ENCODE measurements at places on chromosomes 13 and 19.

DNA sequence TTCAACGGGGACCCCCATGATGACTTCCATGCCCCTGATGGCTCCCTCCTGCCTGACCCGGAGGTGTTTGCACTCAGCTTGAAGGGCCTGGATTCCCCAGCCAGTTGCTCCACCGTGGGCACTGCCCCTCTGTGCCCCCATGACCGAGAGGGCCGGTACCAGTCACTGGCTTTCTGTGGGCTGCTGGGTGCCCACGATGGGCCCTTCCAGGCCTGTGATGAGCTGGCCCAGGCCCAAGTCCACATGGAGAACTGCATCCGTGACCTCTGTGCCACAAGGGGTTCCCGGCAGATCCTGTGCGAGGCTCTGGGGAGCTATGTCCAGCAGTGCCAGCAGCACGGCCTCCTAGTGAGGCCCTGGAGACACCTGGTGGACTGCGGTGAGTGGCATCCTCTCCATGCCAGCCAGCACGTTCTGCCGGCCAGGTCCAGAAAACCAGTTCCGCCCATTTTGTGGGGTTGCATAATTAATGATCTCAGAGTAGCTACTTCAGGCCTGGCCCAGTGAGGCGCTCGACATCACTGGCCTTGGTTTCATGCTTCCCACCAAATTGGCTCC lies 34.9 kb upstream of the FXYD3 start:
- no peak for DNase-seq

- DNase-seq, result no peak
Observed at GRCh38 chr13:60931858-60932546, 483.6 kb downstream of the PCDH20 start.

- no peak for DNase-seq
Observed at GRCh38 chr19:45023048-45023447, 15.8 kb upstream of the CLASRP start.

GRCh38 chr19:10408511-10409283 lies 5.4 kb upstream of the CDC37 start:
- DNase-seq, result no peak

GRCh38 chr13:109036078-109036780 lies 406.8 kb downstream of the MYO16 start:
- DNase-seq, result peak; percentile 20

DNA sequence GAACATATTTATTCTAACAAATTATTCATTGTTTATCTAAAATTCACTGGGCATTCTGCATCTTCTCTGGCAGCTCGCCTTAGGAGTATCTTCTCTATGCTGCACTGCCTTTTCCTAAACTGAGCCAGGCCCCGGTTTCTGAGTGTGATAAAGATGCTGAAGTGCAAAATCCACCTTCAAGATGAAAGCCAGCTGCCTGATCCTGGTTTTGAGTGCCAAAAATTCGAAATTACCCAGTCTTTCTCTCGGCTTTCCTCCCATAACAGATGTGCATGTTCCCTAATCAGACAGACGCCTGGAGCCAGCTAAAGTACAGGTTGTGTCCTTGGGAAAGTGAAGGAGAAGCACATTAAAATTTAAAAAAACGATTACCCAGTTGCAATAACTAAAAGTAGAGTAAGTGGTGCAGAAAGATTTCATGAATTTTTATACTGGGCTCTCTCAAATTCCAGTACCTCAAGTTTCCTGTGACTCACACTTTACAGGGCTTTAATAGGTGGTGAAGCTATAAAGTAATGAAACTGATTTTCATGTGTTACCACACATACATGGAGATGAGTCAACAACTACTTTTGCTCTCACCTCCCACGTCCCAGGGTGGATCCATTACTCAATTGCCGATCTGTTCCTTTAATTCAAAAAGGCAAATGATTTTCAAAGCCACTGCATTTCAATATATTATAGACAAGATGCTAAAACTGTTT lies 65.0 kb upstream of the GTF2F2 start:
- peak; percentile 95 for DNase-seq

DNA sequence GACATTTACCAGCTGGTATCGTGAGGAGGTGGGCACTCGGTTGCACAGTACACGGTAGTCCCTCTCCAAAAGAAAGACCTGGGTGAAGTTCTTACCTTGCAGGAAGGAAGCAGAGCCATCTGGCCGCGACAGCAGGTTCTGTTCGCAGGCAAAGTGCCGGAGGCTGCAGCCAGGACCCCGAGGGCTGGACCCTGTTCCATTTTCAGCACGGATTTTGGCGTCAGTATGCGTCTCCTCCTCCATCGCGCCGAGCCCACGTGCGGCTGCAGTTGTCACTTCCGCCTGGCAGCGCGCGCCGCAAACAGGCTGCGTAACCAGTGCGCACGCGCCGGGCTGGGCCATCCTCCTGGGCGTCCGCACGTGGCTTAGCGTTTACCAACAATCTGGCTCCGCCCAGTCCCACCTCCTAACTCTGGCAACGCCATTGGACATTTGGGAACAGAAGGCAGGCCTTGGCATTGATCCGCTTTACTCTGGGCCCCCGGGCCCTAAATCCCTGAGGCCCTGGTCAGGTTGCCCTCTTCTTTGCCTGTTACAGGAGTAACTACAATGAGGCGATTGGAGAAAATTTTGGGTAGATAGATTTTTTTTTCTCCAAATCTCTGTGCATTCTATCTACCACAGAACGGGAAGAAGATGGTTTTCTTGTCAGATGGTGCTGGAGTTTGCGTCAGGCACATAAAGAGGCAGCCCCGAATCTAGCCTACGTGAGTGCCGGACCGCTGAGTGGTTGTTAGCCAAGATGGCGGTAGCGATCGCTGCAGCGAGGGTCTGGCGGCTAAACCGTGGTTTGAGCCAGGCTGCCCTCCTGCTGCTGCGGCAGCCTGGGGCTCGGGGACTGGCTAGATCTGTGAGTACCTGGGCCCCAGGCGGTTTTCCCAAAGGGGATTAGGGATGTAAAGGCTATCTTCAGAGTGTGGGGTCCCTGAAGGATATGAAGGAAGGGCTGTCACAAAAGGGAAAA lies at the start of the genes BCKDHA and EXOSC5:
Gene BCKDHA, plus strand, starts transcription at position 733 of the 964 bp plus-strand sequence. Its CDS starts 10 bp downstream, at position 743.
Gene EXOSC5, minus strand, starts transcription at position 274 of the 964 bp plus-strand sequence. Its CDS starts 31 bp downstream, at position 243.
- DNase-seq, result peak; percentile 100

DNA sequence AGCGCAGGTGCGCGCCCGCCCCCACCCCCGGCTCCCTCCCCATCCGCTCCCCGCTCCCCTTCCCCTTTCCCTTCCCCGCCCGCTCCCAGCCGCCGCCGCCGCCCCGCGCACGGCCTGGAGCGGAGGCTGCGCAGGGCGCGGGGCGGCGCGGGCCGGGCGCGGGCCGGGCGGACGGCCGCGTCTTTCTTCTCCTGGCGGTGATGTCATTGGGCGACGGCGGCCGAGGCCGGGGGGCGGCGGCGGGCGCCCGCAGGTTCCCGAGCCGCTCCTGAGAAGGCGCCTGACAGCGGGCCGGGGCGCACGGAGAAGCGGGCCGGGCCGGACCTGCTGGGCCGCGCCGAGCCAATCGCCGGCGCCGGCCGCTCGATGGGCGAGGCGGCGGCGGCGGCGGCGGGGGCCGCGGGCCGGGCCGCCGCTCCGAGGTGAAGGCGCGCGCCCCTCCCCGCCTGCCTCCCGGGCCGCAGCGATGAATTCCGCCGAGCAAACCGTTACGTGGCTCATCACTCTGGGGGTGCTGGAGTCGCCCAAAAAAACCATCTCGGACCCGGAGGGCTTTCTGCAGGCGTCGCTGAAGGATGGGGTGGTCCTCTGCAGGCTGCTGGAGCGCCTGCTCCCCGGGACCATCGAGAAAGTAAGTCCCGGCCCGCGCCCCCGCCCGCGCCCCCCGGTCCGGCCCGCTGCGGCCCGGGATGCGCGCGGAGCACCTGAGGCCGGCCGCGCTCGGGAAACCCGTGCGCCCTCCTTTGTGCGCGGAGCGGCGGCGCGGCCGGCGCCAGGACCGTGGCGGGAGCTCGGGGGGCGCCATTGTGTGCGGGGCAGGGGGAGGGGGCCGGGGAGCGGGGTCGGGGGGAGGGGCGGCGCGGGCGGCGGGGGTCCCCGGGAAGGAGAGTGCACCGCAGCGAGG lies at the start of gene ARHGEF7:
Gene ARHGEF7, plus strand, starts transcription at position 250 of the 904 bp plus-strand sequence. Its CDS starts 217 bp downstream, at position 467.
- no peak for DNase-seq

GRCh38 chr19:51093101-51093500 lies 10.4 kb upstream of the KLK14 start:
- no peak for DNase-seq

DNA sequence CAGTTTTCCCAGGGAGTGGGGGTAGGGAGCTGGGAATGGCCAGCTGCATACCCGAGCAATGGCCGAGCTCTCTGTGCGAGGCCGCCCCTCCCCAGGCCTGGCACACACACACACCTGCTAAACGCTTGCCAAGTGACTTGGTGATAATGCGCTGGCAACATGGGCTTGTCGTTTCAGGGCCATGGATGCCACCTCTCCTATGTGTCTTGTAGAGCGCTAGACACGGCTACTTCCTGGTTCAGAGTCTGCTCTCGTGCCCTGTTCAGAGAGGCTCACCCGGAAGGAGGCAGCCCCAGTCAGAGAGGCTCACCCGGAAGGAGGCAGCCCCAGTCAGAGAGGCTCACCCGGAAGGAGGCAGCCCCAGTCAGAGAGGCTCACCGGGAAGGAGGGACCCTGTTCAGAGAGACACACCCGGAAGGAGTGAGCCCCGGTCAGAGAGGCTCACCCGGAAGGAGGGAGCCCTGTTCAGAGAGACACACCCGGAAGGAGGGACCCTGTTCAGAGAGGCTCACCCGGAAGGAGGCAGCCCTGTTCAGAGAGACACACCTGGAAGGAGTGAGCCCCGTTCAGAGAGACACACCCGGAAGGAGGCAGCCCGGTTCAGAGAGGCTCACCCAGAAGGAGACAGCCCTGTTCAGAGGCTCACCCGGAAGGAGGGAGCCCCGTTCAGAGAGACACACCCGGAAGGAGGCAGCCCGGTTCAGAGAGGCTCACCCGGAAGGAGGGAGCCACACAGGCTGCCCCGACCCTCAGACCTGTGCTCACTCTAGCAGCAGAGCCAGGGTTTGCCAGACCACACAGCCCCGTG lies 4.2 kb downstream of the ADPRHL1 start:
- peak; percentile 93 for DNase-seq

- peak; percentile 93 for DNase-seq
Observed at GRCh38 chr13:28475916-28476725, 18.8 kb downstream of the FLT1 start.

DNA sequence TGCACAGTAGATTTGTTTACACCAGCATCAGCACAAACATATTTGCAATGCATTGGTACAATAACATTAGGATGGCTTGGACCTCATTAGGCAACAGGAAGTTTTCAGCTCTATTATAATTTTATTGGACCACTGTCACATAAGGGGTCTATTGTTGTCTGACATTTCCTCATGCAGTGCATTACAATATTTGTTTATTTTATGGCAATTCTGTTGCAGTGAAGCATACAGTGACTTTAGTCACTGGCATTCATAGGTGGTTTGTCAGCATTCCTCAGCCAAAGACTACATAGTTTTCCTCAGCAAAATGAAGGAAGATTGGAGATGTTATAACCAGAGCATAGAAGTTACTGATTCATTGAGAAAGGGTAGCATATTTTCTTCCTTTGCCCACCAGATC lies 1732.9 kb downstream of the PCDH9 start:
- DNase-seq, result no peak

All from fibroblast of mammary gland (primary cell).